NCI-H1694 treated with DMSO at 0.1 percent for 48 hours (cell line): ENCODE measurements at places on chromosomes 2 and 18.
A peak's percentile ranks its signal among the peaks of the same experiment; 100 is the strongest.

- no peak for DNase-seq
Observed at GRCh38 chr2:226098861-226099745, 699.6 kb downstream of the NYAP2 start.

GRCh38 chr2:182784777-182785176, 68.7 kb downstream of the DNAJC10 start:
- DNase-seq, result peak; percentile 68

DNA sequence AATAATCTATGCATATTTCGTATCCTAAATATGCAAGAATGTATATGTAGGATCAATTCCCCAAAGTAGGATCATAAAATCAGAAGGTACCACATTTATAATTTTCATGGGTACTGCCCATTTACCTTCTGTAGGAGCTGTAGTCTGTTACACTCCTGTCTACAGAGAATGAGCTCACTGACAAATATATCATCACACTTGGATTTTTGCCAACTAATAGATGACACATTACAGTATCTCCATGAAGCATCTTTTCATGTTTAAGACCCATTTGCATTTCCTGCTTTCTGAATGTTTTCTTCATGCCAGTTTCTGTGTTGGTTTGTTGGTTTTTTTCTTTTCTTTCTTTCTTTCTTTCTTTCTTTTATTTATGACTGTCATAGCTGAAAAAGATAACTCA, 70.9 kb upstream of the EML6 start:
- DNase-seq, result no peak

DNA sequence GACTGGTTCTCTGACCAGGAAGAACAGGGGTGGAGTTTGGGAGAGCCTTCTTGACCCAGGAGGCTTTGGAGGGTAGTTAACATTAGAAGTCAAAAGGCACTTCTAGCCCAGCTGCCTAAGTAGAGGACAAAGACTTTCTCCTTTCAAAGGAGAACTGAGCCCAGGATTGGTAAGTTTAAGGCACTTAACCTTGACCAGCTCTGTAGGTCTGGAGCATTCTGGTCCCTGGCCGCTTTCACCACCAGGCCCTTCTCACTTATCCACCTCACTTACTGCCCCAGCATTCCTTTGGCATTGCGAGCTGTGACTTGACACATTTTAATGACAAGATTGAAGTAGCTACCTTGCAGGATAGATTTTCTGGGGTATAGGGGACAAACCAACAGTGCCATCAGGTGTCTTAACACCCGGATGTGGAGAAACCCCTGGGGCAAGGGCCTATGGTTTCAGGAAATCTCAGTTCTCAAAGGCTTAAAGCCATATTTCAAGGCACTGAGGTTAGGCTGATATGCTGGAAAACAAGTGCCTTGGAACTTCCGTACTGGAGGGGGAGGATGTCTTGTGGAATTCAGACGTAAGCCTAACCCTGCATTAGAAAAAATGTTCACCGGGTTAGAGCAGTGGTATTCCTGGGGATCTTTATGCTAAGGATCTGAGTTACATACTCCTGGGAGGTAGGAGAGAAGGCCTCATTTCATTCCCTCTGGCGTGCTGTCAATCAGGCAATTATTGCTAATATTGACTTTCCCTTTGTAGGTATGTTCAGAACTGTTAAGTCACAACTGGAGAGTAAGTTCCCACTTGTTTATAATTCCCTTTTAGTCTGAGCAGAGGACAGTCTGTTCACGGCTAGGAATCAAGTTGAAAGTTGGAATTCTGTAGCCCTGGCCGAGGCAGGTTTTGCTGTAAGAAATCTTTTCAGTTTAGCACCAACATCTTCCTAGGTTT, 4.3 kb downstream of the C2orf68 start:
- no peak for DNase-seq

- DNase-seq, result no peak
Observed at GRCh38 chr2:134406311-134406710, 152.4 kb downstream of the MGAT5 start.

DNA sequence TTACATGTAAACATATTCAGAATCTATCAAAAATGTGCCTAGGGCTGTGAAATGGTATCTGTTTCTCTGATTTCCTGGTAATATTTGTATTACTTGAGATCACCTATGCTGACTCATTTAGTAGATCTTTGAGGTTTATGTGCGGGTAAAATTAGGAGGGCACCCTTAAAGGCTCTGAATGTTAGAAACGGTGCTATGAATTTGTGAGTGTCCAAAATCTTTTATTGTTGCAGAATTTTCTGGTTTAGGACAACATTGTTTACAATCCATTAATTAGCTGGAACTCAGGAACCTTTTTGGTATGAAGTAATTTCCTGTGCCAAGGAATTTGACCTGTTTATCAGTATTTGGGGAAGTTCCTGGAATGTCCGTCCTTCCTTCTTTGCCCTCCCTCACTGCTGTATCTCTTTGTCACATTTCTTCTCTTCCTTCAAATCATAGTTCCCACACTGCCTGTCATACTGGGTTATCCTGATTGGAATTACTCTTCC, 130.5 kb downstream of the TANC1 start:
- DNase-seq, result no peak

- DNase-seq, result no peak
Observed at GRCh38 chr2:80328159-80328571, 23.6 kb upstream of the LRRTM1 start.

DNA sequence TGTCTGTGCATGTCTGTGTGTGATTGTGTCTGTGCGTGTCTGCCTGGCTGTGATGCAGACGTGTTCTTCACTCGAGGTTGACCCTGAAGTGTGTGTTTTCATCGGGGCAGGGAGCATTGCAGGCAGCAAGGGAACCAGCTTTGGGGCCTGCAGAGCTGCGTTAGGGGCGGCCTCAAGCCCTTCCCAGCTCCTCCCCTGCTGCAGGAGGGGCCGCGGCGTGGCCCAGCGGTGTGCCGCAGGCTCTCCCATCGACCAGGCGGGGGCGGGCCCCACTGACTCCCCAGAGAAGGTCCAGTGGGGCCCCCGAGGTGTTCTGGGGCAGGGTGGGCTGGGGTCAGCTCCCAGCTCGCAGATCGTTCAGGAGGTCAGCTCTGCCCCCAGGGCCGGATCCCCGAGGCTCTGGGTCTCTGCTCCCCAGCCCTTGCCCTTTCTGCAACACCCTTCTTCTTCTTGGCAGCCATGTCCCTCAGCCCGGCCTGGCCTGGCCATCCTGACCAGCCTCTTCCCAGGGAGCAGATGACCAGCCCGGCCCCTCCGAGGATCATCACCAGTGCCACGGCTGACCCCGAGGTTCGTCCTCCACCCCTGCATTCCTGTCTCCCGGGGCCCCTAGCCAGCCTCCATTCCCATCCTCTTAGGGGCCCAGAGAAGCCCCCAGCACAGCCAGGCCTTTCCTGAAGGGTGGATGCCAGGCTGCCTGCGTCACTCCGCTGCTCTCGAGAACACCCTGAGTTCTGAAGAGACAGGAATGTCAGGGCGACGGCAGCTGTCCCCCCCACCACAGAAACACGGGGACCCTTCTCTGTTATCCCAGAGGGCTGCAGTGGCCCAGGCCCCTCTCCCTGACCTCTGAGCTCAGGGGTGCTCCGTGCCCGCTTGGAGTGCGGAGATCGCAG, 11.1 kb upstream of the KLHL30 start:
- no peak for DNase-seq

- DNase-seq, result no peak
Observed at GRCh38 chr2:150689590-150689989, 202.1 kb upstream of the RND3 start.

GRCh38 chr2:19848952-19849351, 52.8 kb downstream of the TTC32 start:
- DNase-seq, result no peak

GRCh38 chr2:223852281-223852795, 15.0 kb upstream of the AP1S3 start:
- no peak for DNase-seq

GRCh38 chr2:5007596-5007995, 684.6 kb upstream of the SOX11 start:
- DNase-seq, result no peak

DNA sequence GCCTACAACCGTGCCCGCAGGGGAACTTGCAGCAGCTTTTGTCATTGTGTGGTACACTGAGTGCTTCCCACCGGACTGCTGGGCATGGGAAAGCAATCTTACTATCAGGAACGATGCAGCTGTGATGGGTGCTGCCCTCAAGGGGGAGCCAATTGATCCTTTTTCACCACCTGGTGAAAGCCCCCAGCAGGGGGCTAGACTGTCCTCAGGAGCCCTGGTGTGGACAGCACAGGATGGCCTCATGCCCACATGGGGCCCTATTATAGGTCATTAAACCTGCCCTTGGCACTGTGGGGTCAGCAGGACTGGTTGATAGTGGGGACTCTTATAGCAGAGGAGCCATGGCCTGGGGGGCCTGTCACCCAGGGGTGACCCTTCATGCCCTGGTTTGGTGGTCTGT, 172.2 kb downstream of the GLI2 start:
- no peak for DNase-seq

- DNase-seq, result no peak
Observed at GRCh38 chr18:32802591-32803451, 30.0 kb upstream of the KLHL14 start.

DNA sequence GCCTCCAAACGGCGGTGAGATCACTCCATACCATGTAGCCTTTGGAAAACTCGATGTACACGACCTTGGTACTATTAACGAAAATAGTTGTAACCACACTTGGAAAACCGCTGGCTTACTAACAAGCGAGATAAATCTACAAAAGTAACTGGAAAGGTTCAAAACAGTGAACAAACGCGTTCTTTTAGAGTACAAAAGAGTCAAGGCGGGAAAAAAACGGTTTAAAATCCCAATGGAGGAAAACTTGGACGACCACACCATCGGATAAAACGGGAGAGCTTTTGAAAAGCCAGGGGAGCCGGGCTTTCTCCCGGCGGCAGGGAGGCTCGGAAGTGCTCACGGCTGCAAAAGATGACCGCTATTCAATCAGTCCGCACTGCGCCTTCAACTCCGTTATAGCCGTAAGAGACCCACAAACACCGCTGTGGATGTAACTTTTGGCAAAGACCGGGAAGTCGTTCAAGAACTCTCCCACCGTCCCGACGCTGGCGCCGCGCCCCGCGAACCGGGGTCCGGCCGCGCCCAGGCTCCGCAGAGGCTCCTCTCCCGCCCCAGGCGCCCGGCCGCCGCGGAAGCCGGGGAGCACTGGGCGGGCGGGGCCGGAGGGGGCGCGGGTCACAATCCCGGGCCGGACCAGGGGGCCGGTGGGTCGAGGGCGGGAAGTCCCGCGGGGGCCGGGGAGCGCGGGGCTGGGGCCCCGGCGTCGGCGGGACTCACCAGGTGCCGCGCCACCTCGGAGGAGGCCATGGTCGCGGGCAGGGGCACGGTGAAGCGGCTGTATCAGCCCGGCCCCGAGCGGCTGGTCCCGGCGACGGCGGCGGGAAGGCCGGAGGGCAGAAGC, 465 bp downstream of the SEPTIN10 start:
- DNase-seq, result peak; percentile 29

- no peak for DNase-seq
Observed at GRCh38 chr2:226334981-226335720, 464.5 kb downstream of the IRS1 start.

GRCh38 chr2:46971929-46972328, 56.3 kb upstream of the MCFD2 start:
- no peak for DNase-seq

GRCh38 chr2:191818725-191819350, 28.1 kb downstream of the CAVIN2 start:
- DNase-seq, result no peak

- no peak for DNase-seq
Observed at GRCh38 chr2:58156780-58157179, 84.3 kb downstream of the FANCL start.

DNA sequence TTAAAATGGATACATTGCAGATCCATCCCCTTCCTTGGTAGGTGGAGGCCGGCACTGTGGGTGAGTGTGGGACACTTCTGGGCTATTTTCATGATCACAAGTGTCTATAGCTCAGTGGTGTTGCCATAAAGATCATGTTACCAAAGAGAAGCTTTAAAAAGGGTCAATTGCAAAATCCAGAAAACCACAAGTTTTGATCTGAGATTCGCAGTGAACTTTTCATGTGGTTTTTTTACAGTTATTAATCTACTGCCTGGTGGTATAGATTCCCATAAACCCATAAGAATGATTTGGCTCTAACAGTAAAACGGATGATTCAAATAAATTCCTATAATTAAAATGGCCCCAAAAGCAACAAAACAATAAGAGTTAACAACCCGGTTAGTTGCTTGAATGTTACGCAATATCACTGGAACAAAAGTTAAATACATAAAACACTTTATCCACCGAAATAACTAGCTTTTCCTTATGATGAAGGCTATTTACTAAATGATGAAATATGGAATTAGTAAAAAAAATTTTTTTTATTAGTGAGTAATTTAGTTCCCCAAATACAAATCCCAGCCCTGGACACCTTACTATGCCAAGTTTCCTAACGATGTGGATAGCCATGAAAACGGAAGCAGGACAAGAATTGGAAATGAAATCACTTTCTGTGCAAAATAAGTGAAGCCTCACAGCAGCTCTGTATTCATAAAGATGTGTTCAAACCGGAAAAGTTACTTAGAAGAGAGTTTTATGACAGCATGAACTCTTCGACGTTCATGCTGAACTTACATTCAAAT, 95.6 kb upstream of the THOC1 start:
- DNase-seq, result no peak

DNA sequence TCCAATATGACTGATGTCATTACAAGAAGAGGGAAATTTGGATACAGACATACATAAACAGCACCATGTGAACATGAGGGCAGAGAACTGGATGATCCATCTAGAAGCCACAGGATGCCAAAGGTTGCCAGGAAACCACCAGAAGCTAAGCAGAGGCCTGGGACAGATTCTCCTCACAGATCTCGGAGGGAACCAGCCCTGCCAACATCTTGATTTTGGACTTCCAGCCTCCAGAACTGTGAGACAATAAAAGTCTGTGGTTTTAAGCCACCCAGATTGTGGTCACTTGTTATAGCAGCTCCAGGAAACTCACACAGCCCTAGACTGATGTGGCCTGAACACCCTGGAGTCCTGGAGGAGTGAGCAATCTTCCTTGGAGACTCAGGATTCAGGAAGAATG, 351.6 kb downstream of the EIPR1 start:
- no peak for DNase-seq

DNA sequence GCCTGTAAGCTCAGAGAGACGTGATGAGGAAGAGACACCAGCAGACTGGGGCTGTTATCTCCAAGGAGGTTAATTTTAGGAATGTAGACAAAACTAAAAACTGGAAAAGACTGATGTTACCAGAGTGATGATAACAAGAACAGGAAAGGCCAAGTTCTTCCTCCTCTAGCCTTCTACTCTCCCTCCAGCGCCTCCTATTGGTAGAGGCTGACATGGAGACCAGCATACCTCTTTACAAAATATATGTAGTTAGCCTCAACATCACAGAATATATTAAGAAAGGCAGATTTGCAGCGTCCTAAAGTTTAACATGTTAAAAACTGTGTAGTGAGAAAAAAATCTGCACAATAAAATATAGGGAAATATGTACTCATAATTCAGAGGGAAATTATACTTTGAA, 66.0 kb downstream of the TCF4 start:
- no peak for DNase-seq

- DNase-seq, result no peak
Observed at GRCh38 chr2:98296440-98296839, 49.8 kb upstream of the CNGA3 start.

- no peak for DNase-seq
Observed at GRCh38 chr2:44751754-44752479, 189.6 kb upstream of the SIX3 start.
